Daoy (cell line): ENCODE measurements at places on chromosomes 7 and 10. TPM values are rescaled to one million over a fixed set of nuclear protein-coding genes. Genes with fewer than 3 reads are reported as not detected.

The SLC26A3 gene
- total RNA-seq, result not detected in 2 replicates

The FAM20C gene
- total RNA-seq, result 48.8 and 48.9 TPM in 2 replicates

The FGF8 gene
- total RNA-seq, result not detected in 2 replicates

The CTAGE8 gene
- 0.09 and 0.23 TPM in 2 replicates for total RNA-seq

The ALOX5 gene
- total RNA-seq, result 0.06 TPM in 1 of 2 replicates, not detected in the other

The HTR5A gene
- not detected in 2 replicates for total RNA-seq

The HOXA9 gene
- 1.8 TPM in 1 of 2 replicates, not detected in the other for total RNA-seq

The TAS2R5 gene
- total RNA-seq, result 0.06 TPM in 1 of 2 replicates, not detected in the other

The NPSR1 gene
- total RNA-seq, result not detected in 2 replicates

The WNT2 gene
- 0.65 TPM in 1 of 2 replicates, not detected in the other for total RNA-seq

The SPDYE11 gene
- not detected in 2 replicates for total RNA-seq

The WEE2 gene
- total RNA-seq, result not detected in 2 replicates

The DMTF1 gene
- 39.8 and 43.8 TPM in 2 replicates for total RNA-seq

The SPDYE2 gene
- not detected in 2 replicates for total RNA-seq

The PNLIPRP3 gene
- 0.17 TPM in 1 of 2 replicates, not detected in the other for total RNA-seq

The TFR2 gene
- total RNA-seq, result 2.4 and 4.6 TPM in 2 replicates

The ACSL5 gene
- 16.1 and 18.3 TPM in 2 replicates for total RNA-seq

The HERPUD2 gene
- 17.1 and 20.9 TPM in 2 replicates for total RNA-seq

The TSPAN33 gene
- total RNA-seq, result 15.1 and 17.7 TPM in 2 replicates

The IFIT1B gene
- 0.09 TPM in 1 of 2 replicates, not detected in the other for total RNA-seq

The TMEM273 gene
- total RNA-seq, result not detected in 2 replicates

The AMZ1 gene
- total RNA-seq, result 0.29 TPM in 1 of 2 replicates, not detected in the other

The TRPV5 gene
- 0.06 TPM in 1 of 2 replicates, not detected in the other for total RNA-seq

The AKR1D1 gene
- not detected in 2 replicates for total RNA-seq

The CHN2 gene
- total RNA-seq, result 15.3 and 19.8 TPM in 2 replicates

The AEBP1 gene
- total RNA-seq, result not detected in 2 replicates

The MLXIPL gene
- 5.4 TPM in 1 of 2 replicates, not detected in the other for total RNA-seq

The SPOCK2 gene
- 0.29 TPM in 1 of 2 replicates, not detected in the other for total RNA-seq

The PIK3AP1 gene
- total RNA-seq, result 2.1 and 2.7 TPM in 2 replicates

The PTPRZ1 gene
- total RNA-seq, result 0.12 and 0.17 TPM in 2 replicates
